ENCODE measurements at places on chromosomes 12 and 14.

DNA sequence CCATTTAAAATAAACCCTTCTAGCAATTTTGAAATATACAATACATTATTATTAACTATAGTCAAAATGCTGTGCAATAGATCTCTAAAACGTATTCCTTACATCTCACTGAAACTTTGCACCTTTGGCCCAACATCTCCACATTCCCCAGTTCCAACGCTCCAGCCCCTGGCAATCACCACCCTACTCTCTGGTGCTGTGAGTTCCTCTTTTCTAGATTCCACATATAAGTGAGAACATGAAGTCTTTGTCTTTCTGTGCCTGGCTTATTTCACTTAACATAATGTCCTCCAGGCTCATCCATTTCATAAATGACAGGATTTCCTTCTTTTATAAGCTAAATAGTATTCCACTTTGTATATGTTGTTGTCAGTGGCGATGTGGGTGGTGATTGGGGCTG, 194.7 kb upstream of the RTL1 start:
- no peak for DNase-seq

DNA sequence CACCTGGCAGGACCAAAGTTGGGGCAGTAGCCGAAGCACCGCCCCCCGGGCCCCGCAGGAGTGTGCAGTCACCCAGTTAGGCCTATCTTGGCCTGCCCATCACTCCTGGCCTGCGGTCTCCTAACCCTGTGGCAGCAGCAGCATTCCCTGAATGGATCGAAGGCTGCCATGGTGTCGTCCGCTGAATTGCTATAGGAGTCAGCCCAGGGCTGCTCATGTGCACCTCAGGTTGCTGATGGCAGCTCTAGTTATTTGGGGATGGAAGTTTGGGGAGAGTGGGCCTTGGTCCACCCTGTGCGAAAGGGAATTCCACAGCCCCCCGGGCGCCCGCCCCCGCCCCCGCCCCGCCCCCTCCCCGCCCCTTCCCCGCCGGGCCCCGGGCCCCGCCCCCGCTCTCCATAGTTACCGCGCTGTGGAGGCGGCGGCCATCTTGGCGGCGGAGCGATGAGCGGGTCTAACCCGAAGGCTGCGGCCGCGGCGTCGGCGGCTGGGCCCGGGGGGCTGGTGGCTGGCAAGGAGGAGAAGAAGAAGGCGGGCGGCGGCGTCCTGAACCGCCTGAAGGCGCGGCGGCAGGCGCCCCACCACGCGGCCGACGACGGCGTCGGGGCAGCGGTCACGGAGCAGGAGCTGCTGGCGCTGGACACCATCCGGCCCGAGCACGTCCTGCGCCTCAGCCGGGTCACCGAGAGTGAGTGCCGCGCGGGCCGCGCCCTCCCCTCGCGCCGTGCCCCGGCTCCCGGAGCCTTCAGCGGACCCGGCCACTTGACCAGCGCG, at the start of gene UNC119B:
UNC119B (plus strand) TSS at position 428 of the 774 bp plus-strand sequence; CDS start at position 445, 17 bp downstream.
- DNase-seq, result no peak

DNA sequence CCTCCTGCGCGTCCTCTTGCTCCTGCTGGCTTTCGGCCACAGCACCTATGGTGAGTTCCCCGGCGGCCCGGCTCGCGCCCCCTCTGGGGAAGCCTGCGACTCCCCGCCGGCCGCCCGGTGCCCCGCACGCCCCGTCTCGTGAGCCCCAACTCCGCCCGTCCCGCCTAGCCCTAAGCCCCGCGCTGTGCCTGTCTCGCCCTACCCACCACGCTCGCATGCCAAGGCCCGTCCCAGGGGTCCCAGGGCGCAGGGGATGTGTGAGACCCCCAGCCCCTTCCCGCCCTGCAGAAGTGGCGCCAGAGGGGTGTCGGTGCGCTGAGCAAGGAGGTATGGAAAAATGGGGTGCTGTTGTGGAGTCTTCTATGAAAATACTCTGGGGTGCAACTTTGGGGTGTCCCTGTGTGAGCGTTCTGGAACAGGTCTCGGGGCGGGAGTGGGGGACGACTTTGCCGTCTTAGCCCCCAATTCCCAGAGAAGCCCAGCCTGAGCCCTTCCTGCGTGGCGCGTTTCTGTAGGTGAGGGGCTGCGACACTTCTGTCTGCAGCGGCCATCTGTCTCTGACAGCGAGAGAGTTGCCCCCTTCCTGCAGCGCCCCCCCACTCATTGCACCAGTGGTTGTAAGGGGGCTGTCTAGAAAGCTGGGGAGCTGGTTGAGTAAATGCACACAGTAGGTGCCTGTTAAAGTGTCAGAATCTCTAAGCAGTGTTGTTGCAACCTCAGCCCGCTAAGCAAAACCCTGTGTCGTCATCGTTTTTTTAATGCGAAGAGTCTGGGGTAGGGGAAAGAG, 587 bp downstream of the DLK1 start:
- DNase-seq, result no peak

DNA sequence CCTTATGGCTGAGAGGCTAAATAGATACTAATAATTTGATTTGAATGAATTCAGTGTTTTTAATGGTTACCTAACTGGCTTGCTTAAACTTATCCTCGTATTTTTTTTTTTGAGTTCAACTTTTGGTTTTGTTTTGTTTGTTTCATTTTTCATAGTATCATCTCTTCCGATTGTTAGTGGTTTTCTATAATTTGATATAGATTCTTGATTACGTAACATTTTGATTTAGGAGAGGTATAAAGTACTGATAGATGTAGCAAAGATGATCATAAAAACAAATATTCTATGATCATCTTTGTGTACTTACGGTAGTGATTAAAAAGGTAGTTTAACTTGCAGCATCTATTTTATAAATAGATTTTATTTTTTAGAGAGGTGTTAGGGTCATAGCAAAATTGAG, 93.0 kb downstream of the ALX1 start:
- DNase-seq, result no peak

DNA sequence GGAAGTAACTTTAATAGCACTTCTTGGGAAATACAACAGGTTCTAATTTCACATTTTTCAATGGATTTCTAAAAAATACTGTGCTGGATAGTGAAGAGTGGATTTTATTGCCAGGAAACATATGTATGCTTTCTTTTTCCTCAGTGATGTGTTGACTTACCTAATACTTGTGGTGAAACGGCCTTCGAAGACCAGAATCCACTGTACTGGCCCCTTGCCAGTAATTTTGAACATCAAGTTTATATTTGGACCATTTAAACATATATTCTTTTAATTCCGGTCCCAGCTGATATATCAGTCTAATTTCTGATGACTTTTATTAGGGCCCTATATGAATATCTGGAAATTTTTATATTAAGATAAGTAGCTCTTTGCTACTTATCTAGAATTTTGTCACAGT, 1.8 kb downstream of the MSRB3 start:
- no peak for DNase-seq

DNA sequence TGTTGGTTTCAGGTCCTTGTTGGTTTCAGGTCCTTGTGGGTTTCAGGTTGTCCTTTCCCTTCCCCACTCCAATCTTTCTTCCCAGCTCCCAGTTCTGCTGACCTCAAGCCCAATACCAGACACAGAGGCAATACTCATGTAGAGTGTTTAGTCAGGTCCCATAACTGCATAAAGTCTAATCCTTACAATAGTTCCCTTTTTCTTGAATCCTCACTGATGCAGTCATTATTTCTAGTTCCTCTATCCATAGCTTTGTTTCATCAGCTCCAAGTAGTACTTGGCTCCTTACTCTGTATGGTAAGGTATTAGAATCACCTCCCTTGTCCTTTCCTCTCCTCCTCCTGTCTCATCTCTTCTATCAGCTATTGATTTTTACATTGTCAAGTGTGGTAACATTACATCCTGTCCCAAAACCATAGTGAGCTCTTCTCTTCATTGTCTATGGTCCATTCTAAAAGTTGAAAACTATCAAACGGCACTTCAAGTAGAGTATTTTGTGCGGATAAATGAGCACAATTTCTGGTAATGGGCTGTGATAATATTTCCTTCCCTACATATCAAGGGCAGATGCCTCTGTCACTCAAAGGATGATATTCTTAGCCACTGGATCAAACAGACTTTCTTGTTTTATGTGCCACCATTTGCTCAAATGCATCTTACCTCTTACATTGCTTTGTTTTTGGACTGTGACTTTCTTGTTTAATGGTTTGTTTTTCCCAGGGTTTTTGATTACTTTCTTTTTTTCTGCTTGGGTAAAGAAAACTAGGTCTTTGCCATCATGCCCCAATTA, 57.2 kb upstream of the JDP2 start:
- DNase-seq, result no peak

- DNase-seq, result no peak
Observed at GRCh38 chr12:51705450-51705849, 114.4 kb downstream of the SCN8A start.

- DNase-seq, result no peak
Observed at GRCh38 chr14:102028733-102029132, 58.1 kb downstream of the HSP90AA1 start.

- DNase-seq, result no peak
Observed at GRCh38 chr12:15649347-15649746, 139.8 kb downstream of the EPS8 start.

DNA sequence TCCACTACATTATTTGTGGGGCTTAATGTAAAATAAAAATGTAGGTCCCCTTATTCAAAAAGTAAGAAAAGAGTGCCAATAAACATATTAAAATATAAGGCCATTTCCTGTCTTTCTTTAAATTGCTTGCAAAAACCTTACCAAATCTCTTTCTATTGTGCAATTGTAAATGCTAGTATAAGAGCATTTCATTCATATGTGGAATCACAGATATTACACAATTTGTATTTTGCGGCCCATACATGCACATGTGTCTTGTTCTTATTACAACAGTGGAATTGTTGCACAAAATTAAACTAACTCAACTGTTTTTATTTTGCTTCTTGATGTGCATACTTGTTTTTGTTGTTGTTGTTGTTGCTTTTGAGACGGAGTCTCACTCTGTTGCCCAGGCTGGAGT, 20.1 kb upstream of the CRADD start:
- no peak for DNase-seq

- no peak for DNase-seq
Observed at GRCh38 chr12:103100257-103100831, 142.9 kb downstream of the ASCL1 start.

- no peak for DNase-seq
Observed at GRCh38 chr12:47296828-47297227, 217.1 kb upstream of the AMIGO2 start.

DNA sequence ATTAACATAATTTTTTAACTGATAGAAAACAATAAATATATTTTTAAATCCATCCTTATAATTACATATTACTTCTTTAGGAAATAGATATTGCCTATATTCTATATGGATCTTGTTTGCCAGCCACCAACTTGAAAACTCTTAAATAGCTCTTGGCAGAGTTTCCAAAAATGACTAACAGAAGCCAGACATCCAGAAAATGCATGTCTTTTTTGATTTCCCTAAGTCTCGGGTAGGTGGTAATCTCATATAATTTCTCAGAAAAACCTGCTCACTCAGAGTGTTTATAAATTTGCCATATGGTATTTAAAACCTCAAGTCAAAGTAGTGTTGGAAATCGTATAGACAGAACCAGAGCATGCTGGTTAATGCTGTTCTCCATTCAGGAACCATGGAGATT, 360.4 kb upstream of the FOXG1 start:
- DNase-seq, result no peak

DNA sequence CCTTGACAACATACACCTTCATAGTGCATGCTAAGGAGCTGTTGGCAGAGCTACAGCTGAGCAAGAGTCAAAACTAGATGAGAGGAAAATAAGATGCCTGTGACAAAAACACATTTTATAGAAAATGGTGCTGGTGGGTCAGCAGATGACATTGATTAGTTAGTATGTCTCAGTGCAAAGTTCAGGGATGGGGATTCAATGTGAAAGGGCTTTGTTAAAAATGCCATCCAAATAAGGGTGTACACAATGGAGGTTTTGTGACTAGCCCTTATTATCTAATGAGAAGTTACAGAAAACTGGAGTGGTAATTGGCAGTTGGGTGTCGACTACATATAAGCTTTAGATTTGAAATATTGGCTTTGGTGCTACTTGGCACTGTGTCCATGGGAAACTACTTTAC, 169.0 kb downstream of the MON2 start:
- no peak for DNase-seq

- no peak for DNase-seq
Observed at GRCh38 chr12:108449478-108449877, 65.6 kb upstream of the FICD start.

DNA sequence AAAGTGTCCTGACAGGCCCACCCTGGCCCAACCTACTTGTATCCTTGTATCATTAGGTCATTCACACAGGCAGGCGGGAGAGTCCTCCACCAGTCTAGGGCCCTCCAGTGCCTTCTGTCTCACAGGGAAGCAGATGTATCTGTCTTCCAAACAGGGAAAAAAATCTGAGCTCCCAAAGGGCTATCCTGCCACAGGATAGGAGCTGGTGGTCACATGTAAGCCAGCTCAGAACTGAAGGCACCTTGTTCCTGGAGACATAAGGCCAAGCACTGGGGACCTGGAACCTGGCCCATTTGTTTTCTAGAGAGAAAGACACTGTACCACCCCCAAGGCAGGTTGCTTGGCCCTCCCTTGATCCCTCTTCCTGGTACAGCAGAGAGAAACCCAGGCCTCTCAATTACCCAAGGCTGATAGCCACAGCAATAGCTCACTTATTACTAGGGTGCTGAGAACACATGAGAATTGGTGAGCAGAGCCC, 19.4 kb upstream of the PLEKHH1 start:
- no peak for DNase-seq

GRCh38 chr12:66800046-66800445, 121.2 kb upstream of the GRIP1 start:
- no peak for DNase-seq

- no peak for DNase-seq
Observed at GRCh38 chr14:66000766-66001165, 485.4 kb upstream of the CCDC196 start.

- DNase-seq, result no peak
Observed at GRCh38 chr12:2410496-2410895, 357.7 kb downstream of the CACNA1C start.

- no peak for DNase-seq
Observed at GRCh38 chr12:29286081-29286790, 94.7 kb downstream of the ERGIC2 start.

DNA sequence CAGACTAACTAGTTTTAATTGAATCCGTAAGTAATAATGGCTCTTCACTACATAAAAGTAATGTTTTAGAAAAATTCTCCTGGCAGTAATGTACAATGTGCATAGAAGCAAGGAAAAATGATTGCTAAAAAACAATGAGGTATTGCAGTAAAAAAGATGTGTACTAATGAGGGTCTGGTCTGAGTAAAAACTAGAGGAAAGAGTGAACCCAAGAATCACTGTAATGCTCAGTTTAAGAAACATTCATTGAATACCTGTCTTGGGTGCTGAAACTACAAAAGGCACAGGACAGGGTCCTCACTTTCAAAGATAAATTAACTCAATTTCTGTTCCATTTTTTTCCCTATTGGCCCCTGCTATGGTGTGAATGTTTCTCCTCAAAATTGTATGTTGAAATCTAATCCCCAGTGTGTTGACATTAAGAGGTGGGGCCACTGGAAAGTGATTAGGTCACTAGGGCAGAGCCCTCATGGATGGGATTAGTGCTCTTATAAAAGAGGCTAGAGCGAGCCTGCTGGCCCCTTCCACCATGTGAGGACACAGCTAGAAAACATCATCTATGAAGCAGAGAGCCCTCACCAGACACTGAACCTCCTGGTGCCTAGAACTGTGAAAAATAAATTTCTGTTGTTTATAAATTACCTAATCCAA, 51.6 kb downstream of the RPS6KA5 start:
- DNase-seq, result no peak
